Stimulated activated CD4-positive, alpha-beta T cell treated with anti-CD3 and anti-CD28 coated beads, Interleukin-15, amount 100 ng/mL, for 48 hours (primary cell): ENCODE measurements at places on chromosomes 1 and 21.

GRCh38 chr1:37817481-37817880 lies 9.5 kb upstream of the YRDC start:
- DNase-seq = no peak

DNA sequence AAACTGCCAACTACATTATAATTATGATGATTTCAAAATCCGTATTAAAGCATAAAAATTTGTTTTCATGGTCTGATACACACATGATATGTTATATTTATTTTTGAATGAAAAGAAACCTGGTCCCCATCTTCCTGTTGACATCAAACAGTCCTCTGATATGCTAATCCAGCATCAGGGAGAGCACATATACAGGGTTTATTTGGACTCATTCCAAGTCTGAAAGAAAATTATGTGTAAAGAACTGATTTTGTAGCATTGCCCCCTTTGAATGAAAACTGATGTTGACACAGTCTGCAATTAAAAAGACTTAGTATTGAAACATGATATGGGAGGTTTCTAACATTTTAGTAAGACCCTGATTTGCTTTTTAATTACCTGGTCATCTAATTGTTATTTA lies 119.4 kb downstream of the NEK7 start:
- DNase-seq = no peak

DNA sequence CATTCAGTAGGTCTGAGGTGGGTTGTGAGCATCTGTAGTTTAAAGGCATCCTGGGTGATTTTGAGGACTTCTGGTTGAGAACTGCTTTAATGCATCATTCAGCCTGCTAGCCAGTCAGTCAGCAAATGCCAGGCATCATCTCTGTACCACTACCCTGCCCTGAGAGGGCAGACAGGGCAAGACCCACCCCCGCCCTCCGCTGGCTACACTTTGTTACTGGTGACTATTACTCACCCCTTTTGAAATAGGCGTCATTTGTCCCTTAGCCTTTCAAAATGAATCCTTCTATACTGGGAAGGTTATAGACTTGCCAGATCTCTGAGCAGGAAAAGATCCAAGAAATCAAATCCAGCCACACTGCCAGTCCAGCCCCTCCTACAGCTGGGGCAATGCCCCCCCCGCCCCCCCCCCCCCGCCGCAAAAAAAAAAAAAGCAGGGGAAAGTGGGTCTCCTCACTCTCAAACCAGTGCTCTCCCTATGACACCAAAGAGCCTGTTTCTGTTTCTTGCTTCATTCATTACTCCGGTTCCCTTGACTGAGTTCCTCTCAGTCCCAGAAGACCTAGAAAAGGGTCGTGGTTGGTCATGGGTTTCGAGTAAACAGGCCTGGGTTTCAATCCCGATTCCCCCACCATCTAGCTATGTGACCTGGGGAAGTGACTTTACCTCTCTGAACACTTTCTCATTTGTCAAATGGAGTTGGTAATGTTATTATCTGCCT lies 4.4 kb downstream of the SELENON start:
- DNase-seq = no peak

GRCh38 chr21:33940164-33940880 lies 24.7 kb upstream of the ATP5PO start:
- DNase-seq = no peak

GRCh38 chr1:196423612-196424011 lies 184.6 kb downstream of the KCNT2 start:
- DNase-seq = no peak

GRCh38 chr1:63612564-63612963 lies 19.4 kb downstream of the PGM1 start:
- DNase-seq = no peak

DNA sequence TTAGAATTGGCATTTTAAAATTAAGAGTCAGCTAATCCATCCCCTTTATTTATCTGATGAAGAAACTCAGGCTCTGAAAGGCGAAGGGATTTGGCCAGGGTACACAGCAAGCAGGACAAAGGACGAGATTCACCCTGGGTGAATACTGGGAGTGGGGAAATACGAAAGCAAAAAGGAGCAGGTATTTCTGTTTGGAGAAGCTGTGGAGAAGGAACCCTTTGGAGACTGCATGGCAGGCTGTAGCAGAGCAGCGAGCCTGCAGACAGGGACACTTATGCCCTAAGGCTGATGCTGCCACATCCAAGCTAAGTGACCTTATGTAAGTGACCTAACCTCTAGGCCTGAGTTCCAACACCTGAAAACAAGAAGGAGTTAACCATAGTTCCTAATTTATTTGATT lies 207.2 kb upstream of the C1orf87 start:
- no peak for DNase-seq

DNA sequence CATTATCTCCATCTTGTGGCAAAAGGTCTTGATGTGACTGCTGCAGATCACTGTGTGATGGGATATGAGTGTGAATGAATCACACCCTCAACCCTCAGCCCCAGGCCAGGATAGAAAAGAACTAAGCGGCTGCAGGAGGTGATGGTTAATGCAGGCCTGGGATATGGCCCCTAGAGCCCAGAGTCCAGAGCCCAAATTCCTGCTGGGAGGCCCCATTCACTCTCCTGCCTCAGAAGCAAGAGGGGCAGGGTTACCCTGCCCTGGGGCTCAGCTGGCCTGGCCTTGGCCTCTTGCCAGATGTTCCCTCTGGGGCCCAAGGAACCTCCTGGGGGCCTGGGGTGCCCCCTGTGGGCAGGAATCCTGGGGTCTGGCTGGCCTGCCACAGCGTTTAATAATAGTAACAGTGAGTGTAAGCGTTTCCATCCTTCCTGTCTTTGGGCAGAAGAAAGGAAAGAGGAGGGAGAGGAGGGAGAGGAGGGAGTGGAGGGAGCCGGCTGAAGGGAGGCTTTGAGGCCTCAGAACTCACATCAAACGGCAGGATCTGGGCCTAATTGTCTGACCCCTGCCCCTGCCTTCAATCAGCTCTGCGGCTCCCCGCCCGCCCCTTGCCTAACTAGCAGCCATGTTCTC lies 26.2 kb downstream of the DMAP1 start:
- DNase-seq = no peak

DNA sequence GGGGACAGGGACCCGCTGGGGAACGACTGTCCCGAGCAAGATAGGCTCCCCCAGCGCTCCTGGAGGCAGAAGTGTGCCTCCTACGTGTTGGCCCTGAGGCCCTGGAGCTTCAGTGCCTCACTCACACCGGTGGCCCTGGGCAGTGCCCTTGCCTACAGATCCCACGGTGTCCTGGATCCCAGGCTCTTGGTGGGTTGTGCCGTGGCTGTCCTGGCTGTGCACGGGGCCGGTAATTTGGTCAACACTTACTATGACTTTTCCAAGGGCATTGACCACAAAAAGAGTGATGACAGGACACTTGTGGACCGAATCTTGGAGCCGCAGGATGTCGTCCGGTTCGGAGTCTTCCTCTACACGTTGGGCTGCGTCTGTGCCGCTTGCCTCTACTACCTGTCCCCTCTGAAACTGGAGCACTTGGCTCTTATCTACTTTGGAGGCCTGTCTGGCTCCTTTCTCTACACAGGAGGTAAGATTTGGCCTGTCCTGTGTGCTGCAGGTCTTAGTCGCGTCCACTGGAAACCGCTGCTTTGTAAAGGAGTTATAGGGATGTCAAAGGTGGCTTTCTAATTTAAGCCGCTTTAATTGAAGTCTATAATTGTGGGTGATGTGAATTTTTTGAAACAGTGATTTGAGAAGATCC lies 717 bp downstream of the UBIAD1 start:
- no peak for DNase-seq

- DNase-seq = no peak
These were observed 32.5 kb downstream of the SLX9 start for GRCh38 chr21:44972301-44972814.

DNA sequence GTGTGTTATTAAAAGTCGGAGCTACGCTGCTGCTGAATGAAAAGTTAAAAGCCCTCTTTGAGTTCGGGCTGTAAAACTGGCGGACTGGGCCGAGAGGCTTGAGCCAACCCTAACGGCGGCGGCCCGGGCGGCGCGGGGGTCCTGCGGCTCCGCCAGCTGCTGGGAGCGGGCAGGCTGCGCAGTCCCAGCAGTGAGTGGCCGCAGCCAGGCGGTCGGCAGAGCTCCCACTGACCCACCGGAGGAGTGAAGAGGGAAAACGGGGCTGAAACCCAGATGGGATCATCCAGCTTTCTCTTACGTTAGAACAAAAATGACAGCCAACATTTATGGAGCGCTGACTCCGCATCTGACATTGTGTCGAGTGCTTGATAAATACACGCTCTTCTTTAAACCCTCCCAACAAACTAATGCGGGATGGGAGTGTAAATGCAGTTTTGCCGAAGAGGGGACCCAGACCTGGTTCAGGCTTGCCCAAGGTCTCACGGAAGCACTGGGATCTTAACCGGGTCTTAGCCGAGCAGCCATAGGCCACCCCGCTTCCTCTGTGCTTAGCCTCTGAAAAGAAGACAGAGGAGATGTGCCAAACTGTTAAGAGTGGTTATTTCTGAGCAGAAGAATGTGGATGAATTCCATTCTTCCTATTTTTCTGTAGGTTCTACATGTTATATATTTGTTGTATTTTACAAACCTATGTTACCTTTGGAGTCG lies 3.5 kb downstream of the GRHL3 start:
- DNase-seq = no peak

- DNase-seq = no peak
These were observed 335.0 kb upstream of the GREM2 start for GRCh38 chr1:240946926-240947325.

DNA sequence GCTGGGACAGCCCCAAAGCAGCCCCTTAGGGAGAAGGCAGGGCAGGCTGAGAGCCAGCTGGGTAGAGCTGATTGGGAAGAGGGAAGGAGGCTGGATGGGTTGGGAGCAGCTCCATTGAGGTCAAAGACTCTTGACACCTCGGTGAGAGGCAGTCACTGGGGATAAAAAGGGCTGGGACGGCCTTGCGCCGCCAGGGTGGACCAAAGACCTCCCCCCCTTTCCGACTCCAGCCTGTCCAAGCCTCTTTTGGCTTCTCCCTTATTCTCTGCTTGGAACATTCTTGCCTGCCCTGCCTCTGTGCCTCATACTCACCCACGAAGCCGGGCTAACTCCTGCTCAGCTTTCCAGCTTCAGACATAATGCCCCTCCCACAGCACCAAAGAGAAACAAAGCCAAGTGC lies 51.1 kb downstream of the LRRC38 start:
- no peak for DNase-seq

- no peak for DNase-seq
These were observed 605.7 kb downstream of the NUF2 start for GRCh38 chr1:163927493-163927892.

GRCh38 chr1:39105841-39106765 lies 80.0 kb downstream of the NDUFS5 start:
- no peak for DNase-seq

- DNase-seq = no peak
These were observed 104.5 kb downstream of the NGF start for GRCh38 chr1:115233598-115233997.

- peak; percentile 16 for DNase-seq
These were observed 240.1 kb downstream of the DISC1 start for GRCh38 chr1:231866392-231867331.

DNA sequence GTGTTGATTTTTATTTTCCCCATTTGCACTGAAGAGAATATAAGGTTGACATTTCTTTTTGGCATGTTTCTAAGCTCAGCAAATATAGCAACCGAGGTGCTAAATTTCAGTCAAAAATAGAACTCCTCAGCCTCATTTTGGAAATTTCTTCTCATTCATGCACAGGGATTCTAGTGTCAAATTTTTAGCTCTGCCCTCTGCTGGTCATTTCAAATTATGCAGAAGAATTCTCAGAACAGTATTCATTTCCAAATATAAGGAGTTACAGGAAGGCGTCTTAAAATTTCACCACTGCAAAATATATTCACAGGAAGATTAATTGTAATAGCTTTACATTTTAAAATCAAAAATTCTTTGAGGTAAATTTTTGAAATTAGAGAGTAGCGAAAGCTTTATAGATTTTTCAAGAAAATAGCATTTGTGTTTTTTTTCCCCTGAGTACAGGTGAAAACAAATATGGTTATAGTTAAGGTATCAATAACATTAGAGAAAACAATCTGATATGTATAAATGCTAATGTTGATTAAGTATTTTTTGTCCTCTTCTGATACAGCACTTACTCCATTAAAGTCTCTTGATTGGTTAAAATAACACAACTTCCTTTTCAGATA lies 57.9 kb downstream of the FMN2 start:
- no peak for DNase-seq

GRCh38 chr1:62185677-62186076 lies 9.0 kb upstream of the L1TD1 start:
- DNase-seq = no peak

GRCh38 chr1:20386323-20387081 lies 95.8 kb downstream of the VWA5B1 start:
- DNase-seq = no peak
